ENCODE measurements at places on chromosomes 16 and 17.

- H3K4me1 ChIP-seq, result no peaks in the 10 kb centered on the region
- peaks cover 29% of the 10 kb centered on the region for H3K27me3 ChIP-seq
- no peak overlapping the region for H3K27ac ChIP-seq
- DNase-seq, result no peak
- no peak overlapping the region for H3K4me3 ChIP-seq
- no peaks in the 10 kb centered on the region for H3K36me3 ChIP-seq
Observed at GRCh38 chr16:26963109-26963508, 103.6 kb upstream of the C16orf82 start.

DNA sequence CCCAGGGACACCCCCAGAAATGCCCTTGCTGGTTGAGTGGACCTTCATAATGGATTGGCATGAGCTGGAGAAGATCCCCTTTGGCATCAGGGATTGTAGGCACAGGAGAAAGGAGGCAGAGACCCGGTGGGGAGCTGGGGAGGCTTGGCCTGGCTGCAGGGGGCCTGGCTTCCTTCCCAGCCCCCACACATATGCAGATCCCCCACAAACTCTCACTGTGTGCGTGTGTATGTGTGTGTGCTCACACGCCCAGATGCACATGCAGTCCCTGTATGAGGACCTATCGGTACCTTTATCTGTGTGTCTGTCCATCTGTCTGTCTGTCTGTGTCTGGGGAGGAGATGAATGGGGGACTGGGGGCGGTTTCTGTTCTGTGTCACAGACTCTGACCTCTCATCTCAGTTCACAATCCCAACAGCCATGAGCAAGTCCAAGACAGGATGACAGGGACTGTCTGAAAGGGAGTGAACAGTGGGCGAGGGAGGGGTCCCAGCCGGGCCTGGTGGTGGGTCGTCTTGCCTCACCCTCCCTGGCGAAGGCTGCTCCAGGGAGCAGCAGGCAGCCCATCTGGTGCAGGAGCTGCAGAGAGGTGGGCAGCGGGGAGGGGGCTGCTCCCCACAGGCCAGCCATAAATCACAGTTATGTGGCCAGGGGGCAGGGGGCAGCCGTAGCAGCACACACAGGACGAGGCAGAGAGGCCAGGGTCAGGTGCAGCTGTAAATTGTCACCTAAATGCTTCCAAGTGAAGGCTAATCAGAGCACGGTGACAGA lies 46.7 kb upstream of the LHX1 start:
- H3K4me1 ChIP-seq, result no peaks in the 10 kb centered on the region
- no peak overlapping the region for H3K4me3 ChIP-seq

DNA sequence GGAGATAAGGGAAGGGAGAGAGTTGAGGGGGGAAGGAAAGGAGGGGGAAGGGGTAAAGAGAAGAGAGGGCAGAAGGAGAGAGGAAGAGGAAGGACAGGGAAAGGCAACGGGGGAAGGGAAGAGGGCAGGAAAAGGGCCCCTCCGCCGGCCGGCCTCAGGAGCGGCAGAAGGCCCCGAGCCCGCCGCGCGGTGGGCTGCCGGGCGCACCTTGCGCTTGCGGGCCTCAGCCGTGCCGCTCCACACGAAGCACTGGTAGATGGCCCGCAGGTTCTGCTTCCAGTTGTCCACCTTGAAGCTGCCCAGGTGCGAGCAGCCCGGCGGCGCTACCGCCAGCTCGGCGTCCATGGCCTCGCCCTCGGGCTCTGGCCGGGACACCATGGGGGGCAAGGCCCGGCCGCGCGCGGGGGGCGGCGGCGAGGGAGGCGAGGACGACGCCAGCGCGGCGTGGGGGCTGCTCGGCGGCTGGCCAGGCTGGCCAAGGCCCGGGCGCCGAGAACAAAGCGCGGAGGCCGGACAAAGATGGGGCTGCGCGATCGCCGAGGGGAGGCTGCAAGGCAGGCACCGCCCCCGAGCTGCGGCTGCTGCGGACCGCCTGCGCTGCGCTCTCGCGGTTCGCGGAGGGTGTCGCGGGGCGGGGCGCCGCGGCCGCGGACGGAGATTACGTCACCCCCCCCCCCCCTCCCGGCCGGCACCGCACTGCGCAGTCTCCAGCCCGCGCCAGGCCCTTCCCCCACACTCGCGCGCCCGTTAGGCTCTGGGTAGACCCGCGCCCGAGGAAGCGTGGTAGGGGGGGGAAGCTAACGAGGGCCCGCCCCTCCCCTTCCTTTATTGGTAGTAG lies at the start of gene USP22:
USP22 (minus strand) TSS at position 554 of the 838 bp plus-strand sequence; CDS start at position 378, 176 bp downstream.
- DNase-seq, result no peak
- peak within 1 kb of the TSS; percentile 98 for H3K4me3 ChIP-seq
- no peaks in the 10 kb centered on the region for H3K27me3 ChIP-seq
- peaks cover 20% of the 10 kb centered on the region for H3K4me1 ChIP-seq

- H3K4me3 ChIP-seq, result no peak overlapping the region
- H3K27ac ChIP-seq, result no peak overlapping the region
- peaks cover 16% of the 10 kb centered on the region for H3K36me3 ChIP-seq
- no peaks in the 10 kb centered on the region for H3K27me3 ChIP-seq
Observed at GRCh38 chr17:17703140-17703919, 22.1 kb downstream of the RAI1 start.

DNA sequence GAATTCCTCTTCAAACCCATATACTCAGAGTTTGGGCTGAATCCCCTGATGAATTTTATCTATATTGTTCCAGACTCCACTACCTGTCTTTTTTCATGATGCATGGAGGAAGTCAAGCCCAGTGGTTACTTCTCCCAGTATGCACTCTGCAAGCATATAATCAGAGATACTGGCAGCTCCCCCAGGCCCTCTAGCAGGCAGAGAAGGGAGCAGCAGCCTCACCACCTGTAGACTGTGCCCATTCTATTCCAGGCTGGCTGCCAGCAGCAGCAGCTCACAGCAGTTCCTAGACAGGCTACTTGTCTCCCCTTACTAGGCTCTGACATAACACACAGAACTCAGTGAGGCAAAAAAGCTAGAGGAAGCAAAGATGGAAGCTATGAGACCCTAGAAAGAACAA lies 3.4 kb downstream of the MKS1 start:
- H3K27me3 ChIP-seq, result no peaks in the 10 kb centered on the region
- no peaks in the 10 kb centered on the region for H3K36me3 ChIP-seq
- H3K4me3 ChIP-seq, result no peak overlapping the region
- DNase-seq, result no peak
- H3K27ac ChIP-seq, result no peak overlapping the region

DNA sequence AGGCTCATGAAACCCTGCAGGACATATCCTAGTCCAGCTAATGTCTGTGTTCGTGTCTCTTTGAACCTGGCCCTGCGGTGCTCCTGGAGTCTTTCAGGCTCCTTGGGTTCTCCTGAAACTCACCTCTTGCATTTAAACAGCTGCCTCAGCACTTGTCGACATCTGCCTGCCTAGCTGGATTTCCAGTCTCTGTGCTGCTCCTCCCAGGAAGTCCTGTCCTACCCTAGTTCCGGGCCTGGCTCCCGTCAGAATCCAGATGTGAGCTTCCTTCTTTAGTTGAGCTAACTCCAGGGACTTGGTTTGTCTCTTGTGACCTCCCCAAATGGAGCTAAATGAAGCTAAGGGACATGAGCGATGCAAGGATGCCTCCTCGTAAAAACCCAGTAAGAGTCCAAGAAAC lies 155.2 kb upstream of the PIRT start:
- H3K36me3 ChIP-seq, result no peaks in the 10 kb centered on the region
- H3K4me3 ChIP-seq, result no peak overlapping the region
- DNase-seq, result no peak
- H3K27me3 ChIP-seq, result no peaks in the 10 kb centered on the region
- no peaks in the 10 kb centered on the region for H3K4me1 ChIP-seq

GRCh38 chr17:44223541-44224071 lies 4.1 kb upstream of the UBTF start:
- no peak for DNase-seq
- no peaks in the 10 kb centered on the region for H3K27me3 ChIP-seq
- no peak overlapping the region for H3K27ac ChIP-seq
- H3K36me3 ChIP-seq, result no peaks in the 10 kb centered on the region
- H3K4me3 ChIP-seq, result no peak overlapping the region

GRCh38 chr17:57762452-57763395 lies 17.6 kb upstream of the CCDC182 start:
- H3K27ac ChIP-seq, result no peak overlapping the region
- H3K4me1 ChIP-seq, result no peaks in the 10 kb centered on the region
- DNase-seq, result no peak
- no peak overlapping the region for H3K4me3 ChIP-seq
- H3K27me3 ChIP-seq, result peaks cover 86% of the 10 kb centered on the region

- H3K4me1 ChIP-seq, result no peaks in the 10 kb centered on the region
- peaks cover 36% of the 10 kb centered on the region for H3K27me3 ChIP-seq
- DNase-seq, result no peak
- H3K36me3 ChIP-seq, result no peaks in the 10 kb centered on the region
Observed at GRCh38 chr16:10037751-10038150, 144.5 kb downstream of the GRIN2A start.

Measured in PC-9 (cell line).